Thyroid gland (tissue), 4 donors: ENCODE measurements at places on chromosomes 3 and 15. TPM values are rescaled to one million over a fixed set of nuclear protein-coding genes. Genes with fewer than 3 reads are reported as not detected.

The CAMK2N2 gene
- total RNA-seq = not detected

The ADGRG7 gene
- not detected for total RNA-seq

The RBP2 gene
- total RNA-seq = not detected

The DISP2 gene
- total RNA-seq = 3.2 TPM

The GPR87 gene
- total RNA-seq = not detected

The CISH gene
- 52.7 TPM for total RNA-seq

The ARPIN gene
- 21.4 TPM for total RNA-seq

The DYNC1LI1 gene
- 46.0 TPM for total RNA-seq

The C3orf22 gene
- not detected for total RNA-seq

The THRB gene
- 14.9 TPM for total RNA-seq

The ISLR2 gene
- total RNA-seq = not detected

The CTNNB1 gene
- total RNA-seq = 633 TPM

The DMXL2 gene
- 47.2 TPM for total RNA-seq

The UBAP1L gene
- 9.4 TPM for total RNA-seq

The DPP8 gene
- 44.8 TPM for total RNA-seq

The LRRC31 gene
- total RNA-seq = not detected

The CORO2B gene
- 9.6 TPM for total RNA-seq

The HYPK gene
- 11.6 TPM for total RNA-seq

The STXBP5L gene
- total RNA-seq = 19.8 TPM

The SLC15A2 gene
- total RNA-seq = 8.7 TPM

The OR5K1 gene
- not detected for total RNA-seq

The EIF2A gene
- 181 TPM for total RNA-seq

The SCG3 gene
- 1.8 TPM for total RNA-seq

The SI gene
- total RNA-seq = not detected

The GABRR3 gene
- under 0.01 TPM for total RNA-seq

The DPH6 gene
- total RNA-seq = 31.4 TPM

The FBXL2 gene
- 19.3 TPM for total RNA-seq

The STRA6 gene
- total RNA-seq = not detected

The FEZF2 gene
- total RNA-seq = not detected

The GPR156 gene
- total RNA-seq = not detected

The FOXB1 gene
- not detected for total RNA-seq

The DUOX2 gene
- 44.5 TPM for total RNA-seq

The GOLGA8T gene
- 1.4 TPM for total RNA-seq

The TMEM212 gene
- not detected for total RNA-seq

The FAM3D gene
- not detected for total RNA-seq

The CLRN1 gene
- not detected for total RNA-seq

The GOLGA8G gene
- total RNA-seq = not detected

The ERICH6 gene
- total RNA-seq = 0.11 TPM
